ENCODE measurements at places on chromosomes 3 and 15.

GRCh38 chr3:115148142-115148790 lies 1.2 kb upstream of the ZBTB20 start:
- DNase-seq = no peak

GRCh38 chr15:94272251-94272898 lies 41.0 kb downstream of the MCTP2 start:
- DNase-seq = no peak

DNA sequence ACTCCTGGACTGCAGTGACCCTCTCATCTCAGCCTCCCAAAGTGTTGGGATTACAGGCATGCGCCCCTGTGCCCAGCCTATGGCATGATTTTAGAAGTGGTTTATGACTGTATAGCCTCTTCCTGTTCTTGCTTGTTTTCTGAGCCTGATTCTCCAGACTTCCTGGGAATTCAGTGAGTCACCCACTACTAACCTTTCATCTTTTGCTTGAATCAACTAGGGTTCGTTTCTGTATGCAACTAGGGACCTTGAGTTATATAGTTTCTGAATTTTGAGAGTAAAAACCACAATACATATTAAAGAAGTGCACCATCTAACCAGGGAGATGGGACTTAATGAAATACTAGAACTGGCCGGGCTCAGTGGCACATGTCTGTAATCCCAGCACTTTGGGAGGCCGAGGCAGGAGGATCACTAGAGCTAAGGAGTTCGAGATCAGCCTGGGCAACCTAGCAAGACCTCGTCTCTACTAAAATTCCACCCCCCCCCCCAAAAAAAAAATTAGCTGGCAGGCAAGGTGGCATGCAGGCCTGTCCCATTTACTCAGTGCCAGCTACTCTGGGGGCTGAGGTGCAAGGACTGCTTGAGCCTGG lies 76.0 kb downstream of the ZNF609 start:
- no peak for DNase-seq

DNA sequence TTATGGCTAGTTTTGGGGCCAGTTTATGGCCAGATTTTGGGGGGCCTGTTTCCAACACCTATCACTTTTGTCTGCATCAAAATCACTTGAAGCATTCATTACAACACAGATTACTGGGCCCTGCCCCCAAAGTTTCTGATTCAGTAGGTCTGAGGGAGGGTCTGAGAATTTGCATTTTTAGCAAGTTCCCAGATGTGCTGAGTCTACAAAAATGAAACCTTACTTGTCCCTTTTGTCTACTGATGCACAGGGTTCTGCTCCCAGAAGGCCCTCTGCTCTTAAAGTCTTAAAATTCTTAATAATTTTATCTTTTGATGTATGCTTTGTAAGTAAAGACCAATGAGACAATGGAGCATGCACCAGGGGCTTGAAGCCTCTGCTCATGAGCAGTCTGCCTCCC lies 146.0 kb downstream of the POLQ start:
- no peak for DNase-seq

GRCh38 chr15:80434926-80435720 lies 30.9 kb downstream of the ARNT2 start:
- DNase-seq = no peak

- no peak for DNase-seq
Measured at GRCh38 chr15:56963710-56964109, 45.3 kb downstream of the TCF12 start.

DNA sequence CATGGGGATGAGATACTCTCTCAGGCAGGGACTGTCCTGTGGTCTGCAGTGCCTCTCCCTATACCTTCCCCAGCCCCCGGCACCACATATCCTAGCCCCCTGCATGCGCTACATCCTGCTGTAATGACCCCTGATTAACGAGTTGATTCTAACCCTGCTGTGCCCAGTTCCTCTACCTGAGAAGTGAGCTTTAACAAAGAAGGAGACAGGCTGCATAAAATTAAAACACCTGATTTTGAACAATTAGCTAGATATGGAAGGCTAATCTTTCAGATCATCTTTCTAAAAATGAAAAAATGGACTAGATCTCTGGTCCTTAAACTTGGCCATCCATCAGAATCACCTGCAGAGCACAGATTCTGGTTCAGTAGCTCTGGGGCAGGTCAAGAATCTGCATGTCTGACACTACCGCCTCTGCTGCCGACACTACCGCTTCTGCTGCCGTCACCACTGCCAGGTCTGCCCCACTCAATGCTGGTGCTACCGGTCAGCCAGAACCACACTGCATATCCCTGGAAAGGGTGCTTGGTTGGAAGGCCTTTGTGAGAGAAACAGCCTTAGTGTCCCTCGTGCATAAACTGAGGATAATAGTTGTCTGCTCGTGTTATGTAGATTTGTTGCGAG lies 33.6 kb upstream of the ZBTB38 start:
- DNase-seq = no peak

- DNase-seq = no peak
Measured at GRCh38 chr3:55241098-55241497, 246.0 kb downstream of the WNT5A start.

Data from progenitor cell of endocrine pancreas (in vitro differentiated cells).